SK-N-DZ (cell line): ENCODE measurements at places on chromosomes 4 and X.

DNA sequence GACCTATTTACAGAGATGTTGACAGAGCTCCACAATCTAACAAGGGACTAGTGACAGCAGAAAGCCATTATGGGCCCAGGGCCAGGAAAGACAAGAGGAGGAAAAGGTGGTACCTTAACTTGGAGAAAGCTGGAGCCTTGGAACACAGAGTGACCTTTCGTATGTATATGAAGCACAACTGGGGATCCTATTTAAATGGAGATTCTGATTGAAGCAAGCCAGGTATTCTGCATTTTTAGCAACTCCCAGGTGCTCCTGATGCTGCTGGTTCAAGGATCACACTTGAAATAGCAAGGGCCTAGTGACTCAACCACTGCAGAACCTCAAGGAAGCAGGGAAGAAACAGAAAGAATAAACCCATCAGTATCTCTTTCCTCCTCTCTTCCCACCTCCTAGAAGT is 99.4 kb downstream of the TMEM47 start:
- DNase-seq = no peak

- DNase-seq = no peak
Observed at GRCh38 chrX:112473654-112474053, 206.1 kb downstream of the LHFPL1 start.

DNA sequence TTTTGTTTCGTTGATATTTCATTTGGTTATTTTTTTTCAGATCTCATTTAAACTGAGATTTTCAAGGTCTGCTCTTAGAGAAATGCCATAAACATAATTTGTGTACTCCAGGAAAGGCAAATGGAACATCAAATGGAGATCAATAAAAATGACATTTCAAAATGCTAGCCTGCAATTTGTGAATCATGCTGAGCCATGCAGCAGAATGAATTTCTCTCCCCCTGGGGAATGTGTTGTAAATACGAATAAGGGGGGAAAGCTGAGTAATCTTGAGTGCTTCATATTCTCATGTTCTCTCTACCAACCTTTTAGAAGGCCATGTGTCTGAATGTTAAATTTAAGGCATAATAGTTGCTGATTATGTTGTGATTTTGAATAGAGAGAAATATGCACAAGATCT is 7.8 kb downstream of the ZCCHC4 start:
- DNase-seq = no peak

- no peak for DNase-seq
Observed at GRCh38 chr4:8201321-8201781, 2.3 kb downstream of the SH3TC1 start.

DNA sequence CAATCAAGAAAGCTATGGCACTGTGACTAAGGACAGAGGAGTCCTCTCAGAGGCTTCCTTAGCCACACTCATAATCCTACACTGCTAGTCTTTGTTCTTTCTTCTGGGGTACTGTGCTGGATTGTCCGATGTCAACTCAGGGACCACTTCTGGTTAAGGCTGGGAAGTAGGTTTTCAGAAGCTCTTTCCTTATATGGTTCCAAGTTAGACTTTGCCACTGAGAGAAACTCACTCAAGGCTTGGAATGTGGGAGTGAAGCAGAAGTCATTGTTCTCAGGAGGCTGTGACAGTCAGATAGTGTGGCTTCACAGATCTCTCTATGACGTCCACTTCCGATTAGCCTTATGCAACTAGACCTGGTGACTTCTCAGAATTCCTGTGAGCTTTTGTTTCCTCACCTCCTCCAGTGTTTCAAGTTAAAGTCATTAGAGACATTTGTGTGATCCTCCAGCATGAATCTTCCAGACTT is 317.3 kb upstream of the F9 start:
- DNase-seq = no peak

DNA sequence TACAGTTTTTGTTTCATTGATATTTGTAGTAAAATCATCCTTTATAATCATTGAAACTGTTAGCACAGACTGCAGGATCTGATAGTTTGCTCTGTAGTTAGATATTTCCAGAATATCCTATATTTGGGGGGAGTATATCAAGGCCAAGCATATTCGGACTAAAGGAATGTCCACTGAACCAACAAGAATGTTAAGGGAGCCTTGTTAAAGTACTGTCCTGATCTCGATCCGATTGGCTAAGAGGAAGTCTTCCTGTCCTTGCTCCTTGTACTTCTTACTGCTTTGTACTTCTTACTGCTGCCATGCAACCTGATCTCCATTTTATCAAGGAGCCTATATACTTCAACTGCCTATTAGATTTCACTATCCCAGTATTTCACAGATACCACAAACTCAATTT is 449.3 kb downstream of the RPA4 start:
- DNase-seq = no peak

- no peak for DNase-seq
Observed at GRCh38 chrX:139974471-139974870, 9.2 kb upstream of the CXorf66 start.
